Endodermal cell (in vitro differentiated cells): ENCODE measurements at places on chromosomes 6 and 20. TPM values are rescaled to one million over a fixed set of nuclear protein-coding genes. Genes with fewer than 3 reads are reported as not detected.

The ZSCAN26 gene
- total RNA-seq = 11.1 to 18.9 TPM (median 14.4 TPM) in 3 replicates

The COL9A1 gene
- total RNA-seq = 8.5 to 10.9 TPM (median 10.0 TPM) in 3 replicates

The CLPSL2 gene
- total RNA-seq = 1.2 to 2.1 TPM in 2 of 3 replicates, not detected in the other

The BHLHE23 gene
- total RNA-seq = not detected in 2 replicates

The UST gene
- total RNA-seq = 16.3 and 17.9 TPM in 2 replicates

The TINAG gene
- not detected in 2 replicates for total RNA-seq

- H3K4me3 ChIP-seq = peak overlapping the region; percentile 92
- no peak for DNase-seq
- H3K4me1 ChIP-seq = peaks cover 4% of the 10 kb centered on the region
- no peaks in the 10 kb centered on the region for H3K27me3 ChIP-seq
- H3K27ac ChIP-seq = peak overlapping the region; percentile 38
These were observed 764 bp downstream of the DNTTIP1 start for GRCh38 chr20:45792317-45793118.

GRCh38 chr6:73264446-73264845 lies 1.4 kb upstream of the KHDC1 start:
- no peaks in the 10 kb centered on the region for H3K36me3 ChIP-seq
- H3K27me3 ChIP-seq = no peaks in the 10 kb centered on the region
- no peak overlapping the region for H3K27ac ChIP-seq
- no peak for DNase-seq
- H3K4me1 ChIP-seq = peaks cover 4% of the 10 kb centered on the region

- H3K36me3 ChIP-seq = no peaks in the 10 kb centered on the region
- H3K27me3 ChIP-seq = peaks cover 91% of the 10 kb centered on the region
- peak overlapping the region; percentile 84 for H3K4me3 ChIP-seq
- no peak overlapping the region for H3K27ac ChIP-seq
- H3K4me1 ChIP-seq = peaks cover 4% of the 10 kb centered on the region
- no peak for DNase-seq
These were observed 1.4 kb upstream of the NRN1 start for GRCh38 chr6:6008089-6008647.

DNA sequence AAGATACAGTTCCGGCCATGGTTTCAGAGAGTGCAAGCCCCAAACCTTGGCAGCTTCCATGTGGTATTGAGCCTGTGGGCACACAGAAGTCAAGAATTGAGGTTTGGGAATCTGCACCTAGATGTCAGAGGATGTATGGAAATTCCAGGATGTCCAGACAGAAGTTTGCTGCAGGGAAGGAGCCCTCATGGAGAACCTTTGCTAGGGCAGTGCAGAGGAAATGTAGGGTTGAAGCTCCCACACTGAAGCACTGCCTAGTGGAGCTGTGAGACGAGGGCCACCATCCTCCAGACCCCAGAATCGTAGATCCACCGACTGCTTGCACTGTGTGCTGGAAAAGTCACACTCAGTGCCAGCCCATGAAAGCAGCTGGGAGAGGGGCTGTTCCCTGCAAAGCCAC lies 267.5 kb downstream of the OGFRL1 start:
- no peak overlapping the region for H3K4me3 ChIP-seq
- H3K27me3 ChIP-seq = no peaks in the 10 kb centered on the region
- H3K4me1 ChIP-seq = no peaks in the 10 kb centered on the region
- no peak for DNase-seq
- no peaks in the 10 kb centered on the region for H3K36me3 ChIP-seq

GRCh38 chr6:39056191-39056590 lies 7.6 kb downstream of the GLP1R start:
- peaks cover 1% of the 10 kb centered on the region for H3K4me1 ChIP-seq
- DNase-seq = no peak
- H3K36me3 ChIP-seq = no peaks in the 10 kb centered on the region
- H3K27ac ChIP-seq = no peak overlapping the region
- H3K4me3 ChIP-seq = no peak overlapping the region

- H3K4me3 ChIP-seq = no peak overlapping the region
- no peak overlapping the region for H3K27ac ChIP-seq
- H3K4me1 ChIP-seq = no peaks in the 10 kb centered on the region
- DNase-seq = peak; percentile 94
- H3K36me3 ChIP-seq = no peaks in the 10 kb centered on the region
These were observed 4.2 kb downstream of the KCNK17 start for GRCh38 chr6:39309942-39310531.

- H3K4me3 ChIP-seq = peak overlapping the region; percentile 99
- peak overlapping the region; percentile 73 for H3K27ac ChIP-seq
- H3K36me3 ChIP-seq = peaks cover 21% of the 10 kb centered on the region
- H3K4me1 ChIP-seq = peaks cover 11% of the 10 kb centered on the region
- peak; percentile 70 for DNase-seq
These were observed 763 bp downstream of the C6orf47 start for GRCh38 chr6:31659649-31660380.

DNA sequence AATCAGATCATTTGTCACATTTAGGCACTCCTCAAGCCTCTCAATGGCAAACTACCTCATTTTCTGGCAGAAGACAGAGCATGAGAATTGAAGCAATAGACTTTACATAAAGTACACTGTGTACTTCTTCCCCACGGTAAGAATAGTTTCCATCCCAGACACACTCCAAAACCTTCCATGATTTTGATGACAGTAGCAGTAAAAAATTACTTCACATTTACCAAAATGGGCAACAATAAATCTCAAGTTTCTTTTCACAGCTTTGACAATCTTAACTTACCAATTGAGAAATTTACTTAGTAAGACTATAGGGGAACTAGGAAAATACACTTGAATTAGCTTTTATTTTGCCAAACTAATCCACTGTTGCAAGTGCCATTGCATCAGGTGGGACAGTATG lies 353.8 kb downstream of the HAO1 start:
- H3K27ac ChIP-seq = no peak overlapping the region
- no peak overlapping the region for H3K4me3 ChIP-seq
- H3K27me3 ChIP-seq = no peaks in the 10 kb centered on the region
- no peaks in the 10 kb centered on the region for H3K4me1 ChIP-seq

DNA sequence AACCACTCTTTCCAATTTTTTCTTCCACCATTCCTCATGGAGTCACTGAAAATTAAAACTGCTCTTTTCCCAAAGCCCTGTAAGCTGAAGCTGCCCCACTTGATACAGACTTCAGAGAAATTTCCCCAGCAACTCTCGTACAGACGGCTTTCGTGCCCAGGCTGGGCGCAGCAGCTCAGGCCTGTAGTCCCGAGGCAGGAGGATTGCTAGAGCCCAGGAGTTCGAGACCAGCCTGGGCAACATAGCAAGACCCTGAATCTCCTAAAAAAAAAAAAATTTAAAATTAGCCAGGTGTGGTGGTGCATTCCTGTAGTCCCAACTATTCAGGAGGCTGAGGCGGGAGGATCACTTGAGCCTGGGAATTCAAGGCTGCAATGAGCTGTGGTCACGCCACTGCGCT lies 6.6 kb downstream of the PPDPF start:
- no peaks in the 10 kb centered on the region for H3K27me3 ChIP-seq
- H3K4me1 ChIP-seq = no peaks in the 10 kb centered on the region
- peak; percentile 25 for DNase-seq
- peaks cover 17% of the 10 kb centered on the region for H3K36me3 ChIP-seq
- no peak overlapping the region for H3K4me3 ChIP-seq
- H3K27ac ChIP-seq = no peak overlapping the region

- DNase-seq = no peak
- H3K36me3 ChIP-seq = no peaks in the 10 kb centered on the region
- no peaks in the 10 kb centered on the region for H3K27me3 ChIP-seq
- no peak overlapping the region for H3K4me3 ChIP-seq
- no peaks in the 10 kb centered on the region for H3K4me1 ChIP-seq
These were observed 270.4 kb upstream of the PLCB4 start for GRCh38 chr20:8798505-8798904.

DNA sequence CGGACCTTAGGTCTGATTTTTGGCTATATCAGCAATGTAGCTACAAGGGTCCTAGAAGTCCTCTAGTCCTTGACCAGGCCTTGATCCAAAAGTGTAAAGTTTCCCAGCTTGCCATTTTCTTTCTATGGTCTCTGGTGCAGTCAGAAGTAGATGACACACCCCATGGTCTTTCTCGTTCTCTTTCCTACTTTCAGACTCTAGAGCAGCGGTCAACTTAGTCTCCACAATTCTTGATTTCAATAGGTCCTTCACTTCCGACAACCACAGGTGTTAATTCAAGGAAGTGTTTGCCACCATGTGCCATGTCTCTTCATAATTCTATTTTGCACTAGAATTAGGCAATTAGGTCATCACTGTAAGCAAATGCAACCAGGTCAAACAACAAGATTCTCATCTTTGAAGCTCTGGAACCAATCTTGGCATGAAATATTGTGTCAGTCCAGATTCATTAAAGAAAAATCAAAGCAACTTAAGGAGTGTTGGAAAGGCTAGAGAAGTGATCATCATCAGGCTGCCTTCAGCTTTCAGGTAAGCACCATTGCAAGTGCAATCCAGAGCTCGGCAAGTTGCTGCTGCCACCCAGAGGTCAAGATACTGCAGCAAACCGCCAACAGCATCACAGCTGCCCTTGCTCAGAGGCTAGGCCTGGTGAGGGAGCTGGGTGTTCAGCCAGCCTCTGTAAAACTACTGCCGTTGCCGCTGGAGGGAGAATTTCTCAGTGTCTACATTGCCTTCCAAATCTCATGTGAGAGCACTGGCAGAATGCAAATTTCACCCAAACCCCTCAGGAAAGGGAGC lies 5.6 kb upstream of the SYNE1 start:
- no peaks in the 10 kb centered on the region for H3K4me1 ChIP-seq
- no peak overlapping the region for H3K4me3 ChIP-seq
- H3K36me3 ChIP-seq = no peaks in the 10 kb centered on the region

GRCh38 chr6:33313709-33314514 lies at the start of gene TAPBP:
Gene TAPBP, minus strand, starts transcription at chr6:33314078. Its CDS starts 37 bp downstream, at chr6:33314041.
- peaks cover 20% of the 10 kb centered on the region for H3K27me3 ChIP-seq
- no peak within 1 kb of the TSS for H3K27ac ChIP-seq
- H3K4me3 ChIP-seq = peak within 1 kb of the TSS; percentile 75
- peak; percentile 82 for DNase-seq
- peaks cover 4% of the 10 kb centered on the region for H3K4me1 ChIP-seq

- no peaks in the 10 kb centered on the region for H3K36me3 ChIP-seq
- no peak overlapping the region for H3K27ac ChIP-seq
- H3K4me3 ChIP-seq = no peak overlapping the region
These were observed 124.1 kb downstream of the SGK1 start for GRCh38 chr6:134193536-134194498.

GRCh38 chr20:52269321-52269720 lies 77.7 kb upstream of the ZFP64 start:
- no peak for DNase-seq
- H3K27ac ChIP-seq = no peak overlapping the region
- no peak overlapping the region for H3K4me3 ChIP-seq
- H3K36me3 ChIP-seq = no peaks in the 10 kb centered on the region
- H3K4me1 ChIP-seq = no peaks in the 10 kb centered on the region

- H3K4me3 ChIP-seq = no peak overlapping the region
- DNase-seq = no peak
- no peaks in the 10 kb centered on the region for H3K27me3 ChIP-seq
- no peak overlapping the region for H3K27ac ChIP-seq
These were observed 301.1 kb upstream of the QKI start for GRCh38 chr6:163113358-163113962.

DNA sequence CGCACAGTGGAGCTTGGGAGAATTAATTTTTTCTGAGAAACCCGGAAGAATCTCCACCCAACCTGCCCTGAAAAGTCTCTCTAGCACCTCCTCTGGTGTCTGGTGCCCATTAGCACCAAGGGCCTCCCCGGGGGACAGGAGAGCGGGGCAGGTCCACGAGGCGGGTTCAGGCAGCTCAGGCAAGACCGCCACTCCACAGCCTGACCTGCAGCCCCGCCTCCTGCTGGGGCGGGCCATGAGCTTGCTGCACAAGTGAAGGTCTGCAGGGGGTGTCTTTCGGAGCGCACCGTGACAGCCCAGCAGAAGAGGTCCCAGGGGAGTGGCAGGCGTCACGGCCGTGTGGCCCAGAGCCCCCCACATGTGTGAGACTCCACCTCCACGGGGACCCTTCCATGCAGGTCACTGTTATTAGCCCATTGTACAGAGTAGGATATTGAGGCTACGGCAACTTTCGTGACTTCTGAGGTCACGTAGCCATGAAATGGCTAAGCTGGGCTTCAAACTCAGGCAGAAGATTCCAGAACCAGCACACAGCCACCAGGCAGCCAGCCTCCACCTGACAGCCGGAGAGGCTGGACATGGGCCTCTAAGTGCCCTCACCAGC lies 63.9 kb upstream of the SLCO4A1 start:
- no peaks in the 10 kb centered on the region for H3K27me3 ChIP-seq
- no peak overlapping the region for H3K27ac ChIP-seq
- DNase-seq = no peak
- H3K4me1 ChIP-seq = no peaks in the 10 kb centered on the region
- H3K36me3 ChIP-seq = no peaks in the 10 kb centered on the region
- H3K4me3 ChIP-seq = no peak overlapping the region

DNA sequence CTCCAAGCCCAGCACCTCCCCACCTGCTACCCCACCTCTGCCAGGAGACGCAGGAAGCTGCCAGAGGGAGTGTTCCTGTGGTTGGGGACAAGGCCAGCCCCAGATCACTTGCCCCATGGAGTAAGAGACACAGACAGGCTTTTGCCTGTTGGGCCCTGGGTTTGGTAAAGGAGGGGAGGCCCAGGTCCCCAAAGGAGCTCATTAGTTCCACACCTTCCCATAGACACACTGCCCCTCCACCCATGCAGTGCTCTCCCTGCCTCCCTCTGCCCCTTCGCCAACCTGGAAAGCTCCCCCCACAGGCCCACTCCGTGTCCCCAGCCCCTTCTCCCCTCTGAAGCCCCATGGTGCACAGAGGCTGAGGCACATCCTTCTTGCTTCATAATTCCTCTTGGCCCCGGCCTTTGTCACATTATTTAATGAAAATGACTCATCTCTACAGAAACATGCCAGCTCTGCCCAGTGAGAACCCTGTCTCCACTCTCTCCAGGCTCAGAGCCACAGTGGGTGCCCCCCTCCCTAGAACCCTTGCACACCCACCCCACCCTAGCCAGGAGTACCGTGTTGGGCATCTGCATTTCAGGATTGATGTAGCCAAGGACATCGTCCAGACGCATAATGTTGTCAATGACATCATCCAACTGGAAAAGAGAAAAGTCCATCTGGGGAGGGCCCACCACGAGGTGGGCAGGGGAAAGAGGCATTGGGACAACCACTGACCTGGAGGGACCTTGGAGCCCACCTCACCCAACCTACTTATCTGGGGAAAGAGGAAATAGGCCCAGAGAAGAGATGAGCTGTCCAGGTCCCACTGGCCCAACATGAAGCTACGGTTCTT lies 46.0 kb downstream of the TFEB start:
- no peaks in the 10 kb centered on the region for H3K27me3 ChIP-seq
- H3K4me1 ChIP-seq = no peaks in the 10 kb centered on the region
- DNase-seq = no peak
- no peak overlapping the region for H3K27ac ChIP-seq

DNA sequence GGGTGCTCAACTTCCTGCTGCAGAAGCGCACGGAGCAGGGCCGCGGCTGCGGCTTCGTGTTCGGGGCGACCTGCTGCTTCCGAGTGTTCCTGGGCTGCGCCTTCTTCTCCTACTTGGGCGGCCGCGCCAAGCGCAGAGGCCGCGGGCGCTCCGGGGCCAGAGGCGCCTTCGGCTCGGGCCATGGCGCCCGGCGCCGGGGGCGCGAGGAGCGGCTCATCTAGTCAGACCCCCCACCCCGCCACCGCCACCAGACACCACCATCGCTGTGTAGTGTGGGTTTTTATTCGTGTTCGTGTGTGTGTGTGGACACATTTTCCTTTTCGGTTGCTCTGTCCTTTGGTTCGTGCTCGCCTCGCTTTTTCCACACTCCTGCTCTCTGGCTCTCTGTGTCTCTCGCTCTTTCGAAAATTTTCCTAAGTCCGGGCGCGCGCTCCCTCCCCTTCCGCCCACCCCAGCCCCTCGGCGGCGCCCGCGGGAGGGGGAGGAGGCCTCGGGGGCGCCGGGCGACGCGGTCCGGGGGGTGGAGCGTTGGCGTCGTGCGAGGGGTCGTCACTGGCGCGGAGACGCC lies 38.1 kb downstream of the GNAS start:
- H3K4me1 ChIP-seq = peaks cover 14% of the 10 kb centered on the region
- peak overlapping the region; percentile 62 for H3K27ac ChIP-seq
- peak overlapping the region; percentile 86 for H3K4me3 ChIP-seq
- H3K27me3 ChIP-seq = no peaks in the 10 kb centered on the region
- H3K36me3 ChIP-seq = peaks cover 5% of the 10 kb centered on the region
